Esophagus squamous epithelium (tissue), 5 donors: ENCODE measurements at places on chromosomes 11 and 22. TPM values are rescaled to one million over a fixed set of nuclear protein-coding genes. Genes with fewer than 3 reads are reported as not detected.
A peak's percentile ranks its signal among the peaks of the same experiment; 100 is the strongest.

GRCh38 chr11:120712881-120713280 lies 201.3 kb downstream of the GRIK4 start:
- no peak for DNase-seq
- H3K36me3 ChIP-seq, result no peaks in the 10 kb centered on the region
- H3K27ac ChIP-seq, result peak overlapping the region; percentile 25
- no peaks in the 10 kb centered on the region for H3K27me3 ChIP-seq

- no peak for DNase-seq
- H3K27ac ChIP-seq, result no peak overlapping the region
- peaks cover 3% of the 10 kb centered on the region for H3K4me1 ChIP-seq
- H3K36me3 ChIP-seq, result no peaks in the 10 kb centered on the region
- H3K27me3 ChIP-seq, result no peaks in the 10 kb centered on the region
- no peak overlapping the region for H3K4me3 ChIP-seq
Observed at GRCh38 chr22:37588546-37589215, 8.8 kb upstream of the LGALS2 start.

DNA sequence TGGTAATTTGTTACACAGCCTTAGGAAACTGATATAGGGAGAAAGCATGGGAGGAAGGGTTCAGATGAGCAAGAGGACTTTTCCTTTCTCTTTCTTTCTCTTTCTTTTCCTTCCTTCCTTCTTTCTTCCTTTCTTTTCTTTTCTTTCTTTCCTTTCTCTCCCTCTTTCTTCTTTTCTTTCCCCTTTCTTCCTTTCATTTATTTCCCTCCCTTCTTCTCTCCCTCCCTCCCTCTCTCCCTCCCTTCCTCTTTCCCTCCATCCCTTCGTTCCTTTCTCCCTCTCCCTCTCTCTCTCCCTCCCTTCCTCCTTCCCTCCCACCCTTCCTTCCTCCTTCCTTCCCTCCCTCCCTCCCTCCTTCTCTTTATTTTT lies 107.8 kb upstream of the LMO1 start:
- no peaks in the 10 kb centered on the region for H3K27me3 ChIP-seq
- H3K4me1 ChIP-seq, result no peaks in the 10 kb centered on the region
- DNase-seq, result no peak
- no peak overlapping the region for H3K4me3 ChIP-seq

GRCh38 chr11:132648851-132649250 lies 883.5 kb downstream of the OPCML start:
- no peaks in the 10 kb centered on the region for H3K4me1 ChIP-seq
- no peak overlapping the region for H3K4me3 ChIP-seq
- DNase-seq, result no peak
- no peaks in the 10 kb centered on the region for H3K27me3 ChIP-seq

DNA sequence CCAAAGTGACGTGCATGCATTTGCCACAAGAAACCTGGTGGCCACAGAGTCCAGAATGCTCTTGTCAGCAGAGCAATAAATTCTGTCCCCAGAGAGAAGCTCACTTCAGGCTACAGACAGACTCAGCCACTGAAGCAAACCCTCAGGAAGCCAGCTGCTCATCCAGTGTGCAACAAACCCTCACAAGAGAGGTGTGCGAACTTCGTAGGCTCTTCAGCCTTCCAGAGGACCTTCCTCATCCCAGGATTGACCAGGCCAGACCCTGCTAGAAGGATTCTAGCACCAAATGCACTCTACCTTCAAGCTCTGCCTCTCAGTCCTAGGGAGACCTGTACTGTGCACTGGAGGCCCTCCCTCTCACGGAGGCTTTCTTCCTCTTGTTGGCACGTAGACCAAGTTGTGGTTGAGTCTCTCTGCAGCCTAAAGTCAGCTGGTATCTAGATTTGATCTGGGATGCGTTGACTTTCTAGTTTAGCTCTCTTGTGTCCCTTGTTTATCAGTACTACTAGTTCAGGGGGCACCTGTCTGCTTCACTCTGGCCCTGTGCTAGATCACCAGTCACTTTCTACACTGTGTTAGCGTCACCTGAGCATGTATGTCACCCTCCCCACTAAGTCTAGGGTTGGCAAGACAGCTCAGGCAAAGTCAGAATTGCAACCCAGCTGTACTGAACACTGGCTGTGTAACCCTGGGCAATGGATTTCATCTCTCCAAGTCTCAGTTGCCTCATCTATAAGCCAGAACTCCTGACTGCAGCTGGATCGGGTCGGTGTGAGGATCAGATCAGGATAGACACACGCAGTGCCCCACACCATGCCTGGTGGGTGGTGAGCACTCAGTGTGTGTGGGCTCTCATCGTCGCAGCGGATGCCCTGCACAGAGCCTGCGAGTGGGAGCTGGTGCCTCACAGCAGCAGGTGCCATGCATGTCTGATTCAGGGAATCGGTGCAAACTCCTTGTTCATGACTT lies 22.1 kb upstream of the TMPRSS13 start:
- no peak for DNase-seq
- H3K4me1 ChIP-seq, result peaks cover 32% of the 10 kb centered on the region
- H3K27ac ChIP-seq, result peak overlapping the region; percentile 49
- H3K36me3 ChIP-seq, result no peaks in the 10 kb centered on the region
- H3K4me3 ChIP-seq, result no peak overlapping the region

- H3K36me3 ChIP-seq, result no peaks in the 10 kb centered on the region
- no peaks in the 10 kb centered on the region for H3K4me1 ChIP-seq
- no peak overlapping the region for H3K27ac ChIP-seq
- H3K27me3 ChIP-seq, result no peaks in the 10 kb centered on the region
- DNase-seq, result no peak
Observed at GRCh38 chr11:73958521-73959141, 7.8 kb downstream of the DNAJB13 start.

Gene BIRC3
- 6.4 TPM for total RNA-seq

Gene HDAC10
- total RNA-seq, result 43.9 TPM

Gene NPTXR
- 0.42 TPM for total RNA-seq

Gene IGLL1
- total RNA-seq, result not detected

Gene MAPK8IP2
- total RNA-seq, result 2.2 TPM

Gene B4GALNT4
- 7.9 TPM for total RNA-seq

Gene VSIG10L2
- 0.27 TPM for total RNA-seq

Gene PLAAT5
- total RNA-seq, result not detected

Gene PTH
- total RNA-seq, result not detected

Gene GAL3ST3
- not detected for total RNA-seq
